ENCODE measurements at places on chromosomes 12 and 14.

DNA sequence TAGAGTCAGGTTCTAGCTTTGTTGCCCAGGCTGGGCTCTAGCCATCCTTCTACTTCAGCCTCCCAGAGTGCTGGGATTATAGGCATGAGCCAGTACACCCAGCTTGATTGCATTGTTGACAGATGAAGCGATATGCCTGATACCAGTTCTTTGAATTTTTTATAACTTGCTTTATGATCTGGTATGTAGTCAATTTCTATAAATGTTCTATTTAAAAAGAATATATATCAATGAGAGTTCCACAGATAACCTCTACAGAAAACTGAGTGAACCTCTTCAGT is 99.8 kb downstream of the DIP2B start:
- no peak for DNase-seq

DNA sequence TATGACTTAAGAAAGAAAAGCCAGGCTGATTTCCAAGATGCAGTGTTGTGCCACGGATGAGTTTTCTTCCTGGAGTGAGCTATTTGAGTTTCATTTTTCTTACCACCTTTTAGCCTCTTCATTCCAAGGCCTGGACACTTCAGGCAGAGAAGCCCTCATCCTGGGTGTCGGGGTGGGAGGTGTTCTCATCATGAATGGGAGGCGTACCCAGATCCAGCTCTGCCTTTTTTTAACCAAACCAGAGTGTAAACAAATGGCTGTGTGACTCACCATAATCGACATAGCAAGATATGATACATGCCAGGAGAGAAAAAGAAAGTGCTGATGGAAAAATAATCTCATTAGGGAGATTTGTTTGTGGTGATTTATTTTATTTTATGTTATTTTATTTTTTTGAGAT is 79.9 kb downstream of the ARF6 start:
- DNase-seq: no peak

DNA sequence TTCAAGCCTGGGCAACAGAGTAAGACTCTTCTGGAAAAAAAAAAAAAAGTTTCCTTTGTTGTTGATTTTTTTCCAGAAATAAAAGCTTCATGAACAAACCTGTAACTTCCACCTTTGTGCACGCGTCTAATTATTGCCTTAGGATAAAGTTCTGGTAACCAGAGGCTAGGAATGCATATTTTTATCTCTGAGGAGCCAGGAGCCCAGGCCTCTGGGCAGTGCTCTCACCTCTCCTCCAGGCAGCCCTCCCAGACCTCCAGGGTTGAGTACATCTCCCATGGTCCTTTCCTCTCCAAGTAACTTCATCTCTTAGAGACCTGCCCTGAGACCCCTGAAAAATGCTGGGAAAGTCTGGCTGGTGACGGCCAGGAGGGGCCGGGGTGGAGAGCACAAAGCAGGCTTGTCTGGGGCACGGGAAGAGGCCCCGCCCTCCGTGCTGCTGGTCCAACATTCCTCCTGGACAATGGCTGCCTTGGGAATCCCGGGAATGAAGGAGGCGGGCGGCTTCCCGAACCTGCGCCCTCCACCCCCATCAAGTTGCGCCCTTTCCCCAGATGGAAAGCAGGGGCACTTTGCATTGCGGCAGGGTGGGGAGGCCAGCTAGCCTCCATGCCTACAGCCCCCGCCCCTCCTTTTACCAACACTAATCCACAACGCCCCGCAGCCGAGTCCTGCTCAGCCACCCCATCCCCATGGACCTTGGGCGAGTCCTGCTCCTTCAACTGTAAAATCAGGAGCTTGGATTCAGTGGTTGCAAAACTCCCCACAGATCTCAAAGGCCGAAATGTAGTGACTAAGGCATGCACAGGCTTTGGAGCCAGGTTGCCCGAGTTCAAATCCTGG is 7.3 kb upstream of the FIGNL2 start:
- DNase-seq: no peak

- no peak for DNase-seq
Measured at GRCh38 chr12:15738438-15739015, 50.7 kb downstream of the EPS8 start.

- no peak for DNase-seq
Measured at GRCh38 chr12:31002999-31003398, 70.7 kb upstream of the DDX11 start.

DNA sequence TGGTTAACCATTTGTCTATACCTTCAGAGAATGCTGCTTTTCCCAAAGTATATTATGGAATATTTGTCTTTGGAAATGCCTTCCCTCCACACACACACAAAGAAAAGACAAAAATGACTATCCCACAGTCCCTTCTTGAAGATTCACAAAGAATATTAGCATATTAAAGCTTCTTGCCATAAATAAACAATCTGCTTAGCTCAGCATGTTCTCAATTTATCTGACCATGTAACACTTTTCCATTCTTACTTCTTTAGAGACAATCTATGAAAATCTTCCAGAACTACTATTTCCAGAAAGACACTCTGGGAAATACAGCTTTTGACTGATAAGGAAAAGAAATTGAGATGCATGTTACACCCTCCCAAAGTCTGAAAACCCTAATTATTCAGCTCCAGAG is 58.9 kb upstream of the OVCH1 start:
- DNase-seq: no peak

- no peak for DNase-seq
Measured at GRCh38 chr14:25389948-25390347, 340.0 kb upstream of the STXBP6 start.

DNA sequence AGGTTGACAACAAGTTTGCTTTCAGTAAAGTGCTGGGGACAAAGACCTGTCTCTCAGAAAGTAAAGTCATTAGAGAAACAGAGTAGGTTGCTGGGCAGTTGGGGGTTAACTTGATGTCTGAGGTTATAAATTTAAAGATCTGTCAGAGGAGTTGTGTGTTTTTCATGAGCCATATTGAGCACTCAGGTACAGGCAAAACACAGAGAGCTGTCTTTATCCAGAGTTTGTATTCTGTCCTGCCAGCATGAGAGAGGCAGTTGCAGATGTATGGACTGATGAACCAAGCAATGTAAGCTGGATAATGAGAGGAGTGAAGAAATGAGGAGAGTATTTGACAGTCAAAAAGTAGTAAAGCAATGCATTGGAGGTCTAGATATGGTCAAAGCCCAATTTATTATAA is 156.7 kb downstream of the SLC41A2 start:
- DNase-seq: no peak

DNA sequence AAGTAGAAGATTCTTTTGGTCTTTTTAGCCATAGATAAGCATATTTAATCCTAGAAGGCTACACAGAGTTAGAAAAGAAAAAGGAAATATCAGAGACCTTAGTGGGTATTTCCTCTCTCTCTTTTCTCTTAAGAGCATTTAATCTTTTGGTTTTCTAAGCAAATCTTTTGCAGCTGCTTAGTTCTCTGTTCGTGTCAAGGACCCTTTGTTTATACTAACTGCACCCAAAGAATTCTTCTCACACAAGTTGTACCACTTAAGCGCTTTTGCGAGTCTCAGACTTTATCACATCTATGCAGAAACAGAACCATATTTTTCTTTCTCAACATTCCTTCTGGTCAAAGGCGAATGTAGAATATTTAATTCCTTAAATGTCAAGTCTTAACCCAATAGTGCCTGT is 17.9 kb upstream of the NID2 start:
- no peak for DNase-seq

DNA sequence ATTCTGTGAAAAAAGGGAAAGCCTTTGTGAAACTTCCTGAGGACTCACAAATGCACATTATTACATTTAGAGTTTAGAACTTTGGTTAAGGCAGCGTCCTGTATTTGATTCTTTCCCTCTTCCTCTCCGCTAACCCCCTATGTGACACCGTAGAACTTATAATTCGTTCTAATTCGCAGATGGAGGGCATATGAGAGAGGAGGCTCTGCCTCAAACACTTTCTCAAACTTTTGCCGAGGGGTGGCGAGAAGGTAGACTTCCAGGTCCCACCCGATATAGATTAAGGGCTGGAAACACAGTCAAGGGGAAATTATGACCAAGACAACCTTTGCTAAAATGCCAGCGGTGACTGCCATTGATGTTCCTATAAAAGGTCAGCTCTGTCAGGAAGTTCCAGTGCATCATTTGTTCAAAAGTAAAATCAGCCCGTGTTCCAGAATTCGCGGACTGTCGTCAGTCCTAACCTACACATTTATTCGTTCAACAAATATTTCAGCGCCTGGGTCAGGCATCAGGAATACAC is 904 bp upstream of the PAPOLA start:
- no peak for DNase-seq

GRCh38 chr14:53493860-53494259 is 340.7 kb upstream of the DDHD1 start:
- no peak for DNase-seq

DNA sequence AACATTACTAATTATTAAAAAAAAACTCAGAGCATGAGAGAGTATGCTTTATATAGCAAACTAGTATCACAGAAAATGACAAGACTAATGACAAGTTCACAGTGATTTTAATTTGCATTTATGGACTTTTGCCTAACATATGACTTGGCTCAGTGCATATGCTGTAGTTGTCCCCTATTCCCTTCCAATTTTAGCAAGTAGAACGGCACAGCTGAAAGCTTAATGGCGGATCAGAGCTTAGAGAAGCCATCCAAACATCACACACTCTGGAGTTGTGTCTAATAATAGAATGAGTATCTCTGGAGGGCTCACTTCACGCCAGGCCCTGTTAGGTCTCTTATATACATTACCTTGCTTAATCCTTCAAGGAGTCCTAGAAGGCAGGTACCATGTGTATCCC is 13.3 kb downstream of the CNIH1 start:
- DNase-seq: no peak

DNA sequence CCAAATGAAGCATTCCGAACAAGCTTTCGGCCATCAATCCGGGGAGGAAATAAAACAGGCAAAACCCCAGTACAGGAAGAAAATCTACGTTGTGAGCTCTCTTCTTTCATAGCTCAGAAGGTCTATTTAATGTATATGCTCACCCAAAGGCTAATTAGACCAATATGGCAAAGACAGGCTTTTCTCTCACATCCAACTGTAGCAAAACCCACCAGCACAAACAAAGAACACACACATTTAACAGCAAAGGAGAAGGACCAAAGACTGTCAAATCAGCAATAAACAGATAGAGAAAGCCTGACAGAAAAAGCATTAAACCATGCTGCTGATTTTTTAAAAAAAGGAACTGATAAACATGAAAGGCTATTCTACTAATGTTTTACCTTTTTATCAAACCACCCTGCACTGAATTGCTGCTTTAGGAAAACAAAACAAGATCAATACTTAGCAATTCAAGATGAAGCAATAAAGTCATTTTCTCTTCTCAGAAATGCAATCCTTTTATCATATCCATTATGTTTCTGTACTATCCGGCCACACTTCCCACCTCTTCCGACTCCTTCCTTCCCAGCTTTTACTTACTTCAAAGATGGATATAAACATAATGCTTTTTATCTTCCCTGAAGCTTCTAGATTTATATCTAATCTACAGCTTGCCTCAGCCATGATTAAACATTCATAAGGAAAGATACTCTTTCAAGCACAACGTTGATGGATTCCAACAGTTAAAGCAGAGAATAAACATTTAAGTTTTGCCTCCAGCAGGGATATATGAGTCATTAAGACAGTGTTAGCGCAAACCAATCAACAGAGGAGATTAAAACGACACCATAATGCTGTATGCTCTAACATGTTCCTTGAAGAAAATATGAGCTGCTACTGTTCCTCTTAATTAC is 74.6 kb upstream of the BBS10 start:
- no peak for DNase-seq

DNA sequence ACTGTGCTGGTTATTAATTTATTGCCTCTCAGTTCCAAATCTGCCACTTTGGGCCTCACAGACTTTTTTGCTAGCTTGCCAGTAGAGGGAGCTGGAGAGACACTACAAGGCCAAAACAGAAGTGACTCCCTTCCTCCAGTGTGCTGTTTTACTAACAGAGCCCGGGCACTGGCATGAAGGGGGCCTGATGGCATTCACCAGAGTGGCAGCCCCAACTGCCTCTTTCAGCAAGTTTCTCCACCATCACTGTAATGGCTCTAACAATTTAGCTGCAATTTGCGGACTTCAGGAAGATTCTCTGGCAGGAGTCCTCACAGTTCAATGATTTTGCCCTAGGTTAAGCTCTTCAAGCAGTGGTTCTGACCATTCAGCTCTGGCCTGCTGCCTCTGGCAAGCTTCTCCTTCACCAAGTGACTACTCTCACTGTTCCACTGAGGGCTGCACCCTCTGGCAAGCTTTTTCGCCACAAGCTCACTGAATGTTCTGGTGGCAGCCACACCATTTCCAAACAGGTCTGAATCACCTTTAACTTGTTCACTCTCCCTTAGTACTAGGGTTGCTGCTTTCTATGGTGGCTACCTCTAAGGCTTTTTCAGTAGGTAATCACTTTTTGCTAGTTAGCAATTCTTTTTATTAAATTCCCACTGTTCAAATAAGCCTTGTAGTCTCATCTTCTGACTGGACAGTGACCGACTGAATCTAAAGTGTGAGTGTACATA is 104.9 kb downstream of the ZC3H14 start:
- DNase-seq: no peak

GRCh38 chr14:69665631-69666030 is 54.2 kb downstream of the SUSD6 start:
- DNase-seq: no peak

DNA sequence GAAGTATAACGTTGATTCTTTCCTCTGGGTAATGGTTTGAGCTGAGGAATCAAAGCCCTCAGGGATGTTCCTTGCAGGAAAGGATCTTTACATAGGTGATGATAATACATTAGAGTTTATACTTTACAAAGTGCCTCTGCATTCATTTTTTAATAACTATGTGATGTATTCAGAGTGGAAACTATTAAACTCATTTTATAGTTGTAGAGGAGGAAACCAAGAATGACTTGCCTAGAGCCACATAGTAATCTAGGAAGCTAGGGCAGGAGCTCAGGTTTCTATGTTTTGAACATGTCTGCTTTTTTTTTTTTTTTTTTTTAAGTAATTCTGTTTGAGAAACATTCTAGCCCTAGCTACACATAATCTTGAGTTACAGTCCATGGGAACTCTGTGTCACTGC is 117.3 kb downstream of the TXNDC16 start:
- DNase-seq: no peak

- DNase-seq: no peak
Measured at GRCh38 chr14:58151133-58152013, 640 bp downstream of the ARMH4 start.

- no peak for DNase-seq
Measured at GRCh38 chr14:101243587-101244338, 317.5 kb upstream of the DIO3 start.

GRCh38 chr12:52228366-52228765 is 4.7 kb upstream of the KRT7 start:
- DNase-seq: no peak

- no peak for DNase-seq
Measured at GRCh38 chr12:73678335-73678734, 859.3 kb upstream of the ATXN7L3B start.

GRCh38 chr12:34404377-34405285 is 382.3 kb downstream of the ALG10 start:
- no peak for DNase-seq

DNA sequence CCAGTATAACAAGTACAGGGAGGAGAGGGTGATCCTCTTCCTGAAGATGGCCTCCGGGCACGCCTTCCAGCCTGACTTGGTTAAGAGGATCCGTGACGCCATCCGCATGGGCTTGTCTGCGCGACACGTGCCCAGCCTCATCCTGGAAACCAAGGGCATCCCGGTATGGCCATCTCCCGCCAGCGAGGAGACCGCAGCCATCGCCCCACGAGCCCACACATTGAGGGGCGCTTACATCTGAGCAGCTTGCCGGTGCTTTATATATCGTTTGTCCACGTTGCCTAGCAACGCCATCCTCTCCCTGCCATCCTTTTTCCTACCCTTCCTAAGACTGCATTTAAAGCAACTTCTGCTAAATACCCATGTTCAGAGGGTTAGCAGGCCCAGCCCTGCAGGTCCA is 71.5 kb downstream of the AACS start:
- no peak for DNase-seq
